ENCODE measurements at places on chromosomes 5 and 9. TPM values are rescaled to one million over a fixed set of nuclear protein-coding genes. Genes with fewer than 3 reads are reported as not detected.

KCNV2 gene
- polyA plus RNA-seq = not detected

- no peak for DNase-seq
Observed at GRCh38 chr5:181198905-181199519, 6.0 kb downstream of the TRIM7 start.

RNF183 gene
- polyA plus RNA-seq = not detected

DNA sequence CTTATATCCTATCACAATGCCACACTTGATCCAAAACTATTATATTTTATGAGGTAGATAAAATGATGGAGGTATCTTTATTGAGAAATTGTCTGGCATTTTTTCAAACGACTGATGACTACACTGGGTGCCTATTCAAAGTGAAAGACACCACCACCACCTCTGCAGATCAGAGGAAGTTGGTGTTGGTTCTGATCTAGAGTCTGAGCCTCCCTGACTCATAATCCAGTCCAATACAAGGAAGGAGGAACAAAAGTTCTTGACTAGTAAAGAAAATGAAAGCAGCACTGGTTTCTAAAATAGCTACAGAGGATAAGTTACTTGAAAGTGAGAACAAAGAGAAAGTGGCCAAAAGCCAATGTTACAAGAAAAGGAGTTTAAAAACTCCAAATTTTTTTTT is 139.9 kb downstream of the RFX3 start:
- DNase-seq = no peak

- no peak for DNase-seq
Observed at GRCh38 chr5:59321642-59322041, 571.9 kb downstream of the PDE4D start.

SLC45A2 gene
- polyA plus RNA-seq = not detected

GRCh38 chr9:2019723-2020122 is 4.6 kb downstream of the SMARCA2 start:
- no peak for DNase-seq

GRCh38 chr5:80757290-80757689 is 102.5 kb upstream of the DHFR start:
- DNase-seq = no peak

DNA sequence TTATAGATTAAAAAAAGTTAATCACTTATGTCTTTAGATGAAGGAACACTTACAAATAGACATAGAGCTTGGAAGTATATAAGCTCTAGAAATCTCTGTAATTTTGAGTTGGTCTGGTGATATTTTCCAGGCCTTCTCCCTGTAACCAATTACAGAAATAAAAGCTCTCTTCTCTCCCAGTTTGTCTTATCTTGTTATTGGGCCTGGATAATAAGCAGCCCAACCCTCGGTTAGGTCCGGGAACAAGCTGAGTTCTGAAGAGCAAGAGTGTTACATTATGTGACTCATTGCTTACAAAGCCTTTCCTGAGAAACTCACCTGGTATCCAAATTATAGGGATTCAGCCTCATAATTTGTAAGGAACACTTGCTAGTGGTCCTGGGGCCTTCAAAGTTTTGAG is 1146.2 kb downstream of the CDH9 start:
- no peak for DNase-seq

DNA sequence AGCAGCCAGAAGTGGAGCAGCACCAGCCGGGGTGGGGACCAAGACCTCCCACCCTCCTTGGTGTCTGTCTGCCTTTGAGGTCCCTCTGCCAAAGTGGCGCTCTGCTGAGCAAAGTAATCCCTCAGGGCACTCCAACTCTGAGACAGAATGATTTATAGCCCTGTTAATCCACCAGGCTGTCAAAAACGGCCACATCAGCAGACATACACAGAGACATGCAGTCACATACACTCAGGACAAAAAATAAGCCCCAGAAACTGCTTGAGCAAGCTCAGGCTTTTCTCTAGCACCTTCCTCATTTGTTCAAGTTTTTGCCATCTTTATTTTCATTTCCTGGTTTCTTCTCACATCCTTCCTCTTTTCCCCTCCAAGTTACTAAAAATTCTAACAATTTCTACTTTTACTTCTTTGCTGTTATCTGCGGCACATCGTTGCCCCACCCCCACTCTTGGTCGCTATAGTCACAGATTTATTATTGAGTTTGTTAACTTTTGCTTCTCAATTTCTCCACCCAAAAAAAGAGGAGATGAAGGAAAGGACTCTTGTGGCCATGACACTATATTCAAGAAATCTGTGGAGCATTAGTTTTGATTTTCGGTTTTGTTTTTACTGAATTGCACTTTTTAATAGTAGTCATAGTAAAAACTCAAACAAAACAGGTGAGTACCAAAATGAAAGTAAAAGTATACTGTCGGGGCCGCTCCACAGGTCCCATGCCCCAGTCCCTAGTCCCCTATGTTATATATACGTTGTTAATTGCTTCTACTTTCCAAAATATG is 17.4 kb upstream of the ADRB2 start:
- peak; percentile 51 for DNase-seq

RECK gene
- 14.4 TPM for polyA plus RNA-seq

DNA sequence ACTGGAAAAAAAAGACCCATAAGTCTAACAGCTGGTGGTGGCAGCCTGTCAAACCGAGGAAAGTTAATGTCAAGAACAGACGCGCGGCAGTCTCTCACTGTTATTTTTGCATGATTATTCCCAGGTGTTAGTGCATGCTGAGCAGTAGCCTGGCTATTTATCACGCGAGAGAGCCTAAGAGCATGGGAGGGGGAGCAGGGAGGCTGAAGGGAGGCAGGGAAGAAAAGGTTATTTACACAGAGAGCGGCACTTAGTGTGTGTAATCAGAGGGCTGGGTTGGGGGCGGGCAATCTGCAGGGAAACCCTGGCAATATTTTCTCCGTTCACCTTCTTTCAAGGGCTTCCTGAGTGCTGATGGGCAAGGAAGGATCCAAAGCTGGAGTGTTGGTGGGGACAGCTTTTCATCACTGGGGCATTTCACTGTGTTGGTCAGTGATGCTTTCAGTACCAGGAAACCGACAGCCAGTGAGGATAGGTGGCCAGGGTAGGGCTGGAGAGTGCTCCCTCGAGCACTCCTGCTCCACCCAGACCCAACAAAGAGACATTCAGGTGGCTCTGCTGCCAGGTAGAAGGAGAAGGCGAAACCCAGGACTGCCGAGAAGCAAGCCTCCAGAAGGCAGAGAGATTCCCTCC is 39.6 kb downstream of the ZNF608 start:
- no peak for DNase-seq

DNA sequence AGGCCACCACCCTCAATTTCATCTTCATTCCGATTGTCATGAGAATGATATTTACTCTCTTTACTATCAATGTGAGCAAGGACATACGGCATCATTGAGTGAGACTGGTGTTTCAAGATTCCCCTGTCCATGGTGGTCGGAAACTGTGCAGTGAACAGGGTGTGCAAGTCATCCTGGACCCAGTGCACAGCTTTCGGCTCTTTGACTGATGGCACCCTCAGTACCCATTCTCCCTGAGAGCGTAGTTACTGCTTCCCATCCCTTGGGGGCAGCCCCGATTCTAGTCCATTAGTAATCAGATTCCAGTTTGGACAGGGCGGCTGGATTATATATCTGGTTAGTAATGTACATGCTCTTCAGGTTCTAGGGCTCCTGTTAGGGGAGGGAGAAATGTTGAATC is 61.7 kb upstream of the SUB1 start:
- DNase-seq = no peak

DNA sequence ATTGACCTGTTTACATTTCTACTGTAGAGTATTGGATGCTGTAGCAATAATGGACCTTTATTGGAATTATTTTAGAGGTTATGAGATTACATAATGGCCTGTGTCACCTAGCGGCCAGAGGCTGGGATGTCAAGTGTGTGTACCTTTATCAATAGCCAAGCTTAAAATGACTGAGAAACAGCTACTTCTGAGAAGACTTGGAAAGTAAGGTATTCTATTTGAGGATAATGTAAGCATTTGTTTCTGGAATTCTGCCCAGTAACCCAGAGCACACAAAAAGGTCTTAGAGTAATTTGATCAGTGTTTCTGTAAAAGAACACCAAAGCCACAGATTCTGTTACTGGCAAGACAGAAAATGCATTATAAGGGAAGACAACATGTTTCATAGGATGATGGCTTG is 116.8 kb downstream of the MACIR start:
- no peak for DNase-seq

- DNase-seq = no peak
Observed at GRCh38 chr5:1661311-1661710, 137.6 kb upstream of the LPCAT1 start.

- no peak for DNase-seq
Observed at GRCh38 chr5:138574744-138575193, 432 bp downstream of the HSPA9 start.
